Heart left ventricle (tissue), 16 donors: ENCODE measurements at places on chromosomes 16 and 17.
A peak's percentile ranks its signal among the peaks of the same experiment; 100 is the strongest.

DNA sequence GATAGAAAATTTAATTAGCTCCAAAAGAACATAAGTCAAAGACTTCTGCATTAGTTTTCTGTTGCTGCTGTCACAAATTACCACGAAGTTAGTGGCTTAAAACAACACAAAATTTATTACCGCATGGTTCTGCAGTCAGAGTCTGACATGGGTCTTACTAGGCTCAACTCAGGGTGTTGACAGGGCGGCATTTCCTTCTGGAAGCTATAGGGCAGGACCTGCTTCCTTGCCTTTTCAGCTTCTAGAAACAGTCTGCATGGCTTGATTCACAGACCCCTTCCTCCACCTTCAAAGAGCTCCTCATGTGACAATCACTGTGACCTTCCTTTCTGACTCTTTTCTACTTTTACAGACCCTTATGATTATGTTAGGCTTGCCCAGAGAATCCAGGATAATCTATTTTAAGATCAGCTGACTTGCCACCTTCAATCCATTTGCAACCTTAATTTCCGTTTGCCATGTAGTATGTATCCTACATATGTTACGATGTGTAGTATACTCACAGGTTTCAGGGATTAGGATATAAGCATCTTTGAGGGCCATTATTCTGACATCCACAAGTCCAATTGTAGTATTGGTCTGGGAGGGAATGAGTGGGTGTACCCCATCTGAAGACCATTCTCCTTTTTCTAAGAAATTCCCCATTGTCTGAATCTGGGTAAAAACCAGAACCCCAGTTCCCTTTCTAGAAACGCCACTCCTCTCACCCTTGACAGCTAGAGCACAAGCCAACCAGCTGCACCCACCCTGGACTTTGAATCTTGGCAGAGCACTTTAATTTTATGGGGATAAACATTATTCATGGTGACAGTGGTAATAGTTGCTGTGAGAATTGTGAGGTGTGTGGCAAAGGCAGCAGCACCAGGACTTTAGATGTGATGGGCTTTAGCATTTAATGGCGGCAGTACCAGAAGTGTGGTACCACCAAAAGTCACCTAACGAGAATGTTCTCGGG lies 265.5 kb downstream of the KCNJ2 start:
- DNase-seq, result no peak

GRCh38 chr17:72439893-72440502 lies 319.2 kb downstream of the SOX9 start:
- no peak for DNase-seq

DNA sequence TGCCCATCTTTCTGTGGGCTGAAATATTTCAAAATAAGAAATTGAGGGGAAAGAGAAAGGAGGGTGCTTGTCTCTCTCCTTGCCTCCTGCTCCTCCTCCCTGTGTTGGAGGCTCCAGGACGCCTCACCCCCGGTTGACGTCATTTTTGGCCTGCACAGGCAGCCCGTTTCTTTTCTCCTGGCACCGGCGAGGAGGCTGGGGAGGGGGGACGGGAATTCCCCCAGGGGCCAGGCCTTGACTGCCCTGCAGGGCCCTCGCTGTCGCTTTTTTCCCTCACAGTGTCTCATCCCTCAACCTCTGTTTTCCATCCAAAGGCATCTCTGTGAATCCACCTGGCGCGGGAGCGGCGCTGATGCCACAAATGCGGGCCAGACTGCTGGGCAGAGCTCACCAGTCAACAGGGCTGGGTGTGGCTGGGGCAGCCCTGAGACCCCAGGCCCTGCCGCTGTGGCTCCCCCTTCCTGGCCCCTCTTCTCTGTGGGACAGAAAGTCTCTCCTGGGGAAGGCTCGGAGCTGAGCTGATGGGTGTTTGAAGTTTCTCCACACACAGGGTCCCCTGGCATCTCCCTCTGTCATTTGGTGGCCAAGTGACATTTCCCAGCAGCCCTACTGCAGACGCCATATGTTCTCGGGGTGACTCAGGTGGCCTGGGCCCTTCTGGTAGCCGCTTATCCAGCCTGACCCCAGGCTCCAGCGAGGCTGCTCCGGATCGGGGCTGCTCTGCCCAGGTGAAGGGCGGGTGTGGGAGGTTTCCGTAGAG lies 16.0 kb downstream of the CENPX start:
- DNase-seq, result peak; percentile 73

DNA sequence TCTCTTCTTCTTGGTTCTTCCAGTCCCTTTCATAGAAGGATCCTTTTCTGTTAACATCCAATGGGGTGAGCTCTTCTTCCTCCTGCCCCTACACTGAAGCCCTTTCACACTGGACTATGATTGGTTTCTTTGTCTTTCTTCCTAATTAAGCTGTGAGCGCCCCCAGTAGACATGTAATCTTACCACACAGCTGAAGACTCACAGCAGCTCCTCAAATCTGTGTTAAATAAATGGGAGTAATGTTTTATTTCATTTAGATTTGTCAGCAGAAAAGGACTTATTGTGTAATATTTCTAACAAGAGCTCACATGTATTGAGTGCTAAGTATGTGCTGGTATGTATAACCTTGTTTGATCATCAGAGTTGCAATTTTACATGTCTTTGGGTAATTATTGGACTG lies 55.7 kb downstream of the TOX3 start:
- no peak for DNase-seq

- no peak for DNase-seq
Observed at GRCh38 chr17:71709946-71710345, 410.9 kb upstream of the SOX9 start.

- no peak for DNase-seq
Observed at GRCh38 chr17:6094926-6095325, 24.7 kb downstream of the WSCD1 start.
